NCI-H1930 (cell line): ENCODE measurements at places on chromosomes 2 and 18.

- no peak for DNase-seq
Observed at GRCh38 chr2:112597537-112598322, 13.3 kb downstream of the CHCHD5 start.

DNA sequence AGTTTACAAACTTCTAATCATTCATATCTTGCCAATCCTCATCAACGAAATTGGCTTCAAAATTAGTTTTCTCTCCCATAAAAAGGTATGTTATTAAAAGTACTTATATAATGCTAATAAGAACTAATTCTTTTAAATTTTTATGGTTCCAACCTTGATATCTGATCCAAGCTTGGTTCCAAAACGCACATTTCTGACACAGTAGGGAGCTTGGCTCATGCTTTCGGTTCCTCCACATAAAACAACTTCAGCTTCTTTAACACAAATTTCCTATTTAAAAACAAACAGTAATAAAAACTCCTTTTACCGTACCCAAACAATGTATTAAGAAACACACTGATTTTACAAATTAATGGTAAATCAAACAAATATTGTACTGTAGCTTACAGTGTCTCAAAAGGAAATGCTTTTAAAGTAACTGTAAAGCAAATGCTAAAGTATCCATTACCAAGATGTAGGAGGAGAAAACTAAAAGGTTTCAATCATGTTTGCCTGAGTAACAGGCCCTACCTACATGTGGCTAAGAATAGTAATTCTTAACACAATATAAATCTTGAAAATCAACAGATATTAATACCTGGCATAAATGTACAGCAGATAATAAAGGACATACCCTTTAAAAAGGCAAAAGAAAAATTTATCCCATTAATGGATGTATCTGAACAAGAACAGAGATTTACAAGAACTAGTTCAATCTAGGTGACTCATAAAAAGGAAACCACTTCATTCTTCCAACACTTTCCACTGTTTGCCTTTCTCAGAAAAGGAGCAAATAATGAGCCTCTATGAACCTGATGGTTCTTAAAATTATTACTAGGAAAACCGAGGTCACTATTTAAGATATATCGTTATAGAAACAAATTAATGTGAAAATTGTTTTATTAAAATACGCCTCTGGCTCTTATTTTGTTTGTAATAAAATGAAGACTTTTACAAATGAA, 17.5 kb downstream of the ACAA2 start:
- no peak for DNase-seq

DNA sequence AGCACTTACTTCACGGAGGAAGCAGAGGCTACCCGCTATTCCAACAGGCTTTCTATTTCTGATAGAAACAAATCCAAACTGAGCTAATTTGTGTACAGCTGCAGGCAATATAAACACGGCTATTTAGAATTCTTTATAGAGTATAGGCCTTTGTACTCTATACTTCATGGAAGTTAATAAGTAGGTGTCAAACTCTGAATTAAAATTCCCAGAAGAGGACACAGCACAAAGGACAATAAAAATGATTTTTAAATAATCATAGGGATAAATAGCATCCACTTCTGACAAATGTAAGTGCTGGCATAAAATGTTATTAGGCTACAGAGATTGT, 261.5 kb downstream of the AFF3 start:
- peak; percentile 56 for DNase-seq

- no peak for DNase-seq
Observed at GRCh38 chr2:4662161-4662779, 958.9 kb downstream of the DCDC2C start.

DNA sequence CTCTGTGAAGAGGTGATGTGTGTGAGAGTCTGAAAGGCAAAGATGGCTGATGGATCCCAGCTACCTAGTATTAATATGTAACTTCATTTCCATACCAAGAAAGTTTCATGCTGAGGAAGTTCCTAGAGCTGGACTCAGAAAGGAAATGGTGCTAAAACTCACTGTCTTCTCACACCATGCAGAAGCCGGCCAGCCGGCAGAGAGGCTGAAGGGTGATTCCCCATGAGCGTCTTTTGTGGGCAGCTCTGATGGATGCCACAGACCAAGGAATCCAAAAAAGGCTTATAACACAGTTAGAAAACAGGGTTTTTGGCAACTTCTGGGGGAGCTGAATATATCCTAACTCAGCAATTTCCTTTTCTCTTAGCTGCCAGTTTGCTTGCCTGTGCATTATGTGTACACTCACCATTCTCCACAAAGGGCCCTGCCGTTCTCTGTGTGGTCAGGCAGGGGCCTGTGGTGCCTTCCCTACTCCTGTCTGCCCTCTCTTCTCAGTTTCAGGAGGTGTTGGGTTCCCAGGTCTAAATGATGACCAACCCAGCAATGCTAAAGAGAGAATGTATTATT, 289.4 kb downstream of the MTX2 start:
- DNase-seq, result no peak
